ENCODE measurements at places on chromosomes 2 and 18. TPM values are rescaled to one million over a fixed set of nuclear protein-coding genes. Genes with fewer than 3 reads are reported as not detected.

Gene CIB4
- 0.33 TPM for polyA plus RNA-seq

GRCh38 chr2:2705871-2706270 lies 374.8 kb upstream of the MYT1L start:
- DNase-seq = no peak

DNA sequence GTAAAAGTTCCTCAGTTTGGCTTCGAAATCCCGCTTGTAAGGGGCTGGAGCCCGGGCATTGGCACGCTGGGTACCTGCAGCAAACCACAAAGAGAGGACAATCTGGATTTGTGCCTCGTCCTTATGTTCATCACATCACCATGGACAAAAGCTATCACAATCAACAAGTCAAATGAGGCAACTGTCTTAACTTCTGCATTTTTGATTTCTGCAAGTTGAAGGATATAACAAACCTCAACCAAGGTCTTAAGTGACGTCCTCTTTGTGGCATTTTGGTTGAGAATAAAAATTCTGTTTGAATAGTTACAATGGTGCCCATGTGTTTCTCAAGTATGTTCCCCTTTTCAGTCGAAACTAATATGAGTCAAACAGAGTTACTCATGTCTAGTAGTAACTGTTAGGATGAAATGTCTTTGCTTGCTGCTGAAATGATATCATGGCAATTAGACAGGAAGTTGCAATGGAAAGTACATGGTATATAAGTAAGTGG lies 70.8 kb upstream of the STK17B start:
- no peak for DNase-seq

GRCh38 chr18:12038082-12038638 lies 55.5 kb upstream of the ANKRD62 start:
- DNase-seq = no peak

DNA sequence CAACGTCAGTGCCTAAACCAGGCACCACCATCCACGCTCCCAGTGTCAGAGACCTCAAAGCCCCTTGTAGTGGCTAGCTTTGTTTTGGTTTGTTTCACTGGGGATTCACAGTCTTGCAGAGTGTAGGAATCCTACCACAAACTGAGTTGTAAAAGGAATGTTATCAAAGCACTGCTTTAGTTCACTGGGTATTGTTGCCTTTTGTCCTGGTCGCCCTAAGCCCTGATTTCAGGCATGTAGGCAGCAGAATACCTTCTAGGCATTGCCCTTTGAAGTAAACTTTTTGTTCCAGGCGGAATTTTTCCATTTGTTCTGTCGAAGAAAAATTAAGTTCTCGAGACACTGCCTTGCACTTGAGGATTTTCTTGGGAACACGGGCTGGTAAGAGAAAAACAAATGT lies 29.4 kb downstream of the PTMA start:
- DNase-seq = no peak

GRCh38 chr2:9347411-9347881 lies 75.9 kb downstream of the ITGB1BP1 start:
- no peak for DNase-seq

GRCh38 chr2:71291398-71291797 lies 40.2 kb upstream of the ZNF638 start:
- DNase-seq = no peak

- no peak for DNase-seq
Measured at GRCh38 chr2:235461763-235462414, 32.0 kb upstream of the AGAP1 start.

GRCh38 chr18:48940854-48941611 lies 9.7 kb downstream of the SMAD7 start:
- no peak for DNase-seq

Data from renal cortex interstitium (tissue), 15 donors.